ENCODE measurements at places on chromosomes 4 and X.

DNA sequence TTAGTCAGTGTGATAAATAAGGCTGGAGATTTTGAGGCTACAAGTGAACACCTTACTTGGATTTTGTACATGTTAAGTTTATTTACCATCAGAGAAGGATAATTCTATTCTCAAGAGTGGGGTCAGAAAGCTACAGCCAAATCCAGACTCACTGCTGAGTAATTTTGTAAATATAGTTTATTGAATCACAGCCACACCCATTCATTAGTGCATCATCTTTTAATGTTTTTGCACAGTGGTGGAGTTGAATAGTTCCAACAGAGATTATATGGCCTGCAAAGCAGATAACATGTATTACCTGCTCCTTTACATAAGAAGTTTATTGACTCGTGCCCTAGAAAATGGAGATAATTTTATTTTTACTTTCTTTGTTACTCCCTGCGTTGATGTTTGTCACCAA lies 60.4 kb downstream of the PCDH18 start:
- DNase-seq, result no peak

- no peak for DNase-seq
Observed at GRCh38 chrX:140099221-140099620, 133.9 kb upstream of the CXorf66 start.

DNA sequence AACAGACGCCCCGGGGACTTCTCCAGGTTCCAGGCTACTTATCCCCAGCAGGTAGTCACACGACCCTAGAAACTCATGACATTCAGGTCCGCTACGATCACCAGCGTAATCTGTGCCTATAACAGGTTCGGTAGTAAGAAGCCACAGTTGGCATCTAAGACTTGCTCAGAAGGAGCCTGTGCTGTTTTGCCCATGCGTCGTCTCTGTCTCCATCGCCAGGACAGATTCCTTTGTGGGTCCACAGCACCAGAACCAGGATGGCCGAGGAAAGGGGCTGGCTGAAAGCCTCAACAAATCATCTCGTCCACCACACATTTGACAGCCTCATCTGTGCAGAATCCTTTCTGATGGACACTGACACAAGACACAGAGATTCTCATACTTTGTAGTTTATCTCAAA lies 319.5 kb upstream of the AGA start:
- no peak for DNase-seq

DNA sequence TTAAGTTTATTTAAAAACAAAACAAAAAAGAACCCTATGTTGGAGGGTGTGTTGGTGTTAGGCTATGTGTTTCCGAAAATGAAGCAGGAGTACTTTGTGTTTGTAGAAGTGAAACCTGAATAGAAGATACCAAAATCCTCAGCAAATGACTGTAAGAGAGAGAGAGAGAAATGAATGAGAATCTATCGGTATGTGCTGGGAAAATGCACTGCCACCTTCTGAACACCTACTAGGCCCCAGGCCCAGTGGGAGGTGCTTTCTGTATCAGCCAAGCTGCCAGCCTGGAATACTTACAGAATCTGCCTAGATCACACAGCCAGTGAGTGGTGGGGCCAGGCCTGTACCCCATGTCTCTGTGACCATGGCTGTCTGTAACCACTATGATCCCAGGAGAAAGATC lies 14.9 kb upstream of the PIM2 start:
- peak; percentile 32 for DNase-seq

- no peak for DNase-seq
Observed at GRCh38 chrX:21883258-21883657, 27.5 kb downstream of the YY2 start.

DNA sequence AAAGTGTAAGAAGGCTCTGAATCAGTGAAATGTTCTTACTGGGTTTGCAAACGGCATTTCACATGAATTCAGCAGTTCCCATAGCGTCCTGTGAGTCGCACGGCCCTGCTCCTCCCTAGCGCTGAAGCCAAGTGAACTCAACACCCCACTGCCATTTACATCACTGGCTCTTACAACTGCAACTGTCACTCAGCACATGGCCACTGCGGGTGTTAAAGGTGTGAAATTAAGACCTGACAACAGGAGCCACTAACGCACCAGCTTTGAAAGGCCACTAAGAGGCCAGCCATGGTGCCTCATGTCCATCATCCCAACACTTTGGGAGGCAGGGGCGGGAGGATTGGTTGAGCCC lies 31.7 kb downstream of the RNF212 start:
- no peak for DNase-seq
